ENCODE measurements at places on chromosomes 4 and X.

GRCh38 chr4:65798498-65799127, 128.3 kb upstream of the EPHA5 start:
- no peak for DNase-seq

- DNase-seq = no peak
These were observed 361.4 kb downstream of the CBLL2 start for GRCh38 chrX:22634083-22634482.

- no peak for DNase-seq
These were observed 64.0 kb downstream of the COX18 start for GRCh38 chr4:73005514-73005913.

DNA sequence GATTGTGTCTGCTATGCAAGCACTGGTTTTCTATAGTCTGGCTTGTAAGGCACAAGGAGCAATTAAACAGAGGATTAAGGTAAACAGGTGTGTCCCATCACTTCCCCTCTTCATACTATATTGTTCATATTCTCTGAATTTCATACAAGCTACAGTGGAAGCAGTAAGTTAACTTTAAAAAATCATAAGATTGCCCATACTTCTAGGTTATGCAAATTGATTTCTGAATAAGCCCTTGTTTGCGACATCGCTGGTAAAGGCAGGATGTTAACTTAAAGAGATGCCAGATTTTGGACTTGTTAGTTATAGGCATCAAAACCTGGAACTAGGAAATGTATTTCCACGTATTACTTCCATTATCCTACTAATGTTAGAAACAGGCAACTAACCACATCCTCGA, 1.0 kb upstream of the TMEM131L start:
- no peak for DNase-seq

DNA sequence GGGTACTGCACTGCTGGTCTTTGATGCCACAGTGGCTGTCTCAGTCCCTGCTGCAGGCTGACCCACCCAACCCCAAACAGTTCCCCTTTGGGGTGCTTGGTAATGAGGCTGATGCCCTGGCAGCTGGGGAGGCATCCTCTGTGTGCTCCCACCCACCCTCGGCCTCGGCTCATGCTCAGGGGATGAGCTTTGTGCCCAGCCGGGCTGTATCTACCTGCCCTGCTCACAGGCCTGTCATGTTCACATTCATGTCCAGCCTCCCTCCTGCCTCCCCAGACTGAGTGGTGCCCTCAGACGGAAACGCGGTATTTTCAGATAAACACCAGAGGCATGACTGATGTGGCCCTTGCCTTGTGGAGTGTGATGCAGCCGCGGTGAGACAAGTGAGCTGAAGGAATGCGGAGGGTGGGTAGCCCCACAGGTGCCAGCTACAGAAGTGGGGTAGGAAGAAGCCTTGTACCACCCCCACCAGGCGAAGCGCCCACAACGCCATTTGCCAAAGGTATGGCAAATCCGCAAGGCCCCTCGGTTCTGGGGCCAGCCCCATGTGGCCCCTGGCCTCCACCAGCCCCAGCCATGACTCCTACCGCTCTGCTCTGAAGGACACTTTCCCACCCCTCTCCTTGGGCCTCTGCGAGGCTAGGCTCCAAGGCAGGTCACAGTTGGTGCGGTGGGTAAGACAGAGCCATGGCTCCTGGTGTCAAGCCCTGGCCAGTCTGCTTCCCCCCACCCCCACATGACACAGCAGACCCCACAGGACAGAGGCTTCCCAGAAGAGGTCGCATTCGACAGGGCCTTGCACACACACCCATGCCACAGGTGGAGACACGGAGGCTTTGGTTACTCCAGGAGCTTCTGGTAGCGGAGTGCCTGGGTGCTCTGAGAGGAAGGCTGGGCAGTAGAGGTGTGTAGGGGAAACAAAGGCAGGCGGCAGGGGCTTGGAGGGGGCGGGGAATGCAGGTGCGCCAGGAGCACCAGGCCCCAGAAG, 1.8 kb upstream of the RENBP start:
- DNase-seq = no peak

DNA sequence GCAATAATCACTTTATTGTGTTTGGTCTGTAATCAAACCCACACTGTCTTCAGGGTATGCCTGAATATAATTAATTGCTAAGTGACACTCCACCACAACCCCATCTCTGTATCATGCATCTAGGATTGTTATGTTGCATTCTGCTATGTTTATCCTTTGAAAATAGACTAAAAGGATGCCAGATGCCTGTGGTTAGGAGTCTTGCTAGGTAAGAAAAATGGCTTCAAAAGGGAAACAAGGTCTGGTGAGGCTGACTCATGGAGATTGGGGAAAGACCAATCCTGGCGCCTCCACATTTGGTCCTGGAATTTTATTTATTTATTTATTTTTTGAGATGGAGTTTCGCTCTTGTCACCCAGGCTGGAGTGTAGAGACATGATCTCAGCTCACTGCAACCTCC, 360.5 kb upstream of the SLC7A11 start:
- no peak for DNase-seq

- DNase-seq = peak; percentile 53
These were observed 17.5 kb downstream of the DOK7 start for GRCh38 chr4:3480528-3481112.
